ENCODE measurements at places on chromosomes 1 and 21.

GRCh38 chr1:21579791-21580190 lies 70.6 kb downstream of the ALPL start:
- DNase-seq = no peak

GRCh38 chr1:115188680-115189395 lies 99.5 kb upstream of the TSPAN2 start:
- DNase-seq = no peak

DNA sequence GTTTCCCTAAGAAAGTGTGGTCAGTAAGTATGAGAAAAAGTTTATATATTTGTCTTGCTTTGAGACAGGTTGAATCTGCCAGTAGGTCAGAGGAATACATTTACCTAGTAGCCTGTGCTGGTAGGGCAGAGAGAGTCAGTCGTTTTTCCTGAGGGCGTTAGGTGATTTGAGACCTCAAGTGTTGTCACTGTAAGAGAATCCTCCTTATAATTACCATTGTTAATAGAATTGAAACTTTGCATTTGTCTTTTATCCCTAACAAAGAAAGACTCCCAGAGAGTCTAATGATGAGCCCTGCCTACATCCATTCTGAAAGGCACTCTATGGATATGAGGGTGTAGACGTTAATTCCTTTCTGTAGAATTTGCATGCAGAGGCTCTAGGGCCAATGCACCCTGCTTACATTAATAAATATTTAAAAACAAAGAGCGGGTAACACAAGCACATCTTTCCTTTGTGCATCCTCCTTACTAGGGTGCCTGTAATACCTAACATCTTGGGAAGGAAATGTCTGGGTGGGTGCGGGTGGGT lies 16.4 kb downstream of the PBX1 start:
- DNase-seq = no peak

GRCh38 chr1:94741996-94742395 lies 78.2 kb upstream of the SLC44A3 start:
- no peak for DNase-seq

GRCh38 chr1:246564839-246565750 lies 966 bp downstream of the TFB2M start:
- no peak for DNase-seq

GRCh38 chr21:43192501-43193081 lies 23.8 kb downstream of the CRYAA start:
- DNase-seq = no peak

GRCh38 chr1:46757247-46757955 lies 38.5 kb upstream of the EFCAB14 start:
- no peak for DNase-seq

GRCh38 chr1:230661976-230662375 lies 19.7 kb downstream of the COG2 start:
- no peak for DNase-seq

- no peak for DNase-seq
Measured at GRCh38 chr1:244502630-244503029, 41.6 kb downstream of the CATSPERE start.

DNA sequence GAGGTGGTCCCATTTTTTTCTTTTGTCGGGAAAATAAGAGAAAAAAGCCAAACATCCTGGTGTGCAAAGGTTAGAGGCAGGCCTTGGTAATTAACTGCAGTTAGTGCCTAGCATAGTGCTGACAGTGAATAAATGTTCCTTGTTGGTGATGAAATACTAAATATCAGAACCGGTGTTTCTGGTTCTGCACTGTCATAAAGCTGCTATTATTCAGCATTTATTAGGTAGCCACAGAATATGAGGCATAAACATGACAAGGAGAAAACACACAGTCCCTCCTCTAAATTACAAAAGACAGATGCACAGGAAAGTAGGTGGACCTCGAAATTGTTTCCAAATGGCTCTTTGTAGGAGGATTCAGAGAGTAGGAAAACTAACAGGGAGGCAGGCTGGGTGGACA lies 122.0 kb upstream of the ADGRL2 start:
- DNase-seq = no peak

GRCh38 chr1:235553112-235553551 lies 48.9 kb upstream of the B3GALNT2 start:
- no peak for DNase-seq

- no peak for DNase-seq
Measured at GRCh38 chr1:69246109-69246508, 321.6 kb upstream of the LRRC7 start.

GRCh38 chr1:230128569-230129285 lies 61.7 kb downstream of the GALNT2 start:
- no peak for DNase-seq

- DNase-seq = no peak
Measured at GRCh38 chr1:162004441-162004950, 19.2 kb downstream of the OLFML2B start.

GRCh38 chr1:58528518-58528917 lies 18.0 kb downstream of the OMA1 start:
- DNase-seq = no peak

GRCh38 chr1:51175278-51175677 lies 60.8 kb upstream of the RNF11 start:
- no peak for DNase-seq

GRCh38 chr1:214327514-214327913 lies 46.6 kb downstream of the SMYD2 start:
- DNase-seq = no peak

DNA sequence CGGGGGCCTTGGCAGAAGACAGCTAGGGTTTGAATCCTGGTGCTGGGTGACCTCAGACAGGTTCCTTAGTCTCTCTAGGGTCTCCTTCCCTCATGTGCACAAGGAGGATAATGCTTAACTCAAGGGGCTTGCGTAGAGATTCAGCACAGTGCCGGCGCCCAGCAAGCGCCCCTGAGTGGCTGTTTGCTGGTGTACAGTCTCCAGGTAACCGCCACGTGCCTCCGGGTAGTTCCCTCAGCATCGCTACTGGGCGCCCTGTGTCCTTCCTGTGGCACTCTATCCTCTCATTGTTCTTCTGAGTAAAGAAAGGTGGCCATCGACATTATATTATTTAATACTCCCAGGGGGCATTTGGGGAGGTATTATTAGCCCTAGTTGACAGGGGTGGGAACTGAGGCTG lies 80.9 kb downstream of the NENF start:
- no peak for DNase-seq

DNA sequence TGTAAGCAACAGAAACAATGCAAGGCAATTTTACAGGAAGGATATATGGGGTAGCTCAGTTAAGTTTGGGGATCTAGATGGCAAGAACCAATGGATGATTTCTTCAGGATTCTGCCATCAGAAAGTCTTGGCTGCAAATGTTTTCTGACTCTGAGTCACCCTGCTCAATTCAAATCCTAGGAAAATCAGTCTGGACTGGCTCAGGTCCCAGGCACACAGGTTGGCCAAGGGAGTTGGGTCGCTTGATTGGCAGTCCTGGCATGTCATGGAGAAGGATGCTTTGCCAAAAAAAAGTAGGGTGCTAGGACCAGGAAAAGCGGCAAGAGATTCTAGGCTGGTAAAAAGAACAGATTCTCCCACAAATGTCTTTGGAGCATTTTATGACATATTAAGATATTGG lies 28.9 kb upstream of the S1PR1 start:
- no peak for DNase-seq

- peak; percentile 73 for DNase-seq
Measured at GRCh38 chr1:206469933-206470691, at the start of gene IKBKE. Gene IKBKE (plus strand): TSS chr1:206470476. CDS start chr1:206473228, 2,752 bp downstream.

GRCh38 chr1:40646315-40646714 lies 19.2 kb downstream of the RIMS3 start:
- DNase-seq = no peak

DNA sequence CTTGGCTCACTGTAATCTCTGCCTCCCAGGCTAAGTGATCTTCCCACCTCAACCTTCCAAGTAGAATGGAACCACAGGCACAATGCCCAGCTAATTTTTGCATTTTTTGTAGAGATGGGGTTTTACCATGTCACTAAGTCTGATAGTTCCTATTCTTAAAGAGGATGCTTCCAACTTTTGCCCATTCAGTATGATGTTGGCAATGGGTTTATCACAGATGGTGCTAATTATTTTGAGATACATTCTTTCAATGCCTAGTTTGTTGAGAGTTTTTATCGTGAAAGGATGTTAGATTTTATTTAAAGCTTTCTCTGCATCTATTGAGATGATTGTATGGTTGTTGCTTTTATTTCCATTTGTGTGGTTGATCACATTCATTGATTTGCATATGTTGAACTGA lies 103.9 kb downstream of the SLC44A5 start:
- no peak for DNase-seq

DNA sequence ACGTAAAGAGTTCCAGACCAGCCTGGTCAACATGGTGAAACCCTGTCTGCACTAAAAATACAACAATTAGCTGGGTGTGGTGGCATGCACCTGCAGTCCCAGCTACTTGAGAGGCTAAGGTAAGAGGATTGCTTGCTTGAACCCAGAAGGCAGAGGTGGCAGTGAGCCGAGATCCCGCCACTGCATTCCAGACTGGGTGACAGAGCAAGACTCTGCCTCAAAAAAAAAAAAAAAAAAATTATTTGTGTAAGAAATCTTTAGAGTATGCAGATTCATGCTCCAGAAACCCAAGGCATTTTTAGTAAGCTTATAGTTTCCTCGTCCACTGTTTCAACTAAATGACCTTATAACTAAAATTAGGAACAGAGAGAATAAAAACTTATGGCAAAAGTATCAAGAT lies 51.3 kb downstream of the ABL2 start:
- DNase-seq = no peak

DNA sequence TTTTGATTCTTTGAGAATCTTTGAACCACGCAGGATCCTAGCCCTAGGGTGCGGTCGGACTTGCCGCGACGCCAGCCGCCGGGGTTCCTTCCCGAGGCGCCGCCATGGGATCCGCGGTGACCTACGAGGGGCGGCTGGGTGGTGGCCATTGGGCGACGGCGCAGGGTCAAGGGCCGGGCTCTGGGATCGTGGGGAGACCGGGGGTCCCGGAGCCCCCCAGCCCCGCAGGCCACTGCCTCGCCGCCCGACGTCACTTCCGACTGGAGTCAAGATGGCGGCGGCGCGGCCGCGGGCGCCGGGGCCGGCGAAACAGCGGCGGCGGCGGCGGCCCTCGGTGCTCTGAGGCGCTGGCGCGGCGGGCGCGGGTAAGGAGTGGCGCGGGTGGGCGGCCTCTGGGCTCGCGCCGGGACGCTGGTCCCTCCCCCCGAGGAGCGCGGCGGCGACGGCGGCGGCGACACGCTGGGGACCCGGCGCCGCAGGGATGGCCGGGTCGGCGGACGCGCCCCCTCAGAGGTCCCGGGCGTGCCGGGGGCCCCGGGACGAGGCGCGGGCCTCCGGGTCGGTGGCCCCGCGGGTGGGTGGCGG lies at the start of gene PRDM2:
Gene PRDM2 (plus strand): TSS at position 253 of the 585 bp plus-strand sequence. CDS start 15,418 bp downstream, outside the sequence.
- peak; percentile 64 for DNase-seq

- DNase-seq = no peak
Measured at GRCh38 chr1:235588916-235589515, 60.6 kb downstream of the GNG4 start.

GRCh38 chr21:36773117-36773516 lies 74.2 kb downstream of the SIM2 start:
- DNase-seq = no peak

DNA sequence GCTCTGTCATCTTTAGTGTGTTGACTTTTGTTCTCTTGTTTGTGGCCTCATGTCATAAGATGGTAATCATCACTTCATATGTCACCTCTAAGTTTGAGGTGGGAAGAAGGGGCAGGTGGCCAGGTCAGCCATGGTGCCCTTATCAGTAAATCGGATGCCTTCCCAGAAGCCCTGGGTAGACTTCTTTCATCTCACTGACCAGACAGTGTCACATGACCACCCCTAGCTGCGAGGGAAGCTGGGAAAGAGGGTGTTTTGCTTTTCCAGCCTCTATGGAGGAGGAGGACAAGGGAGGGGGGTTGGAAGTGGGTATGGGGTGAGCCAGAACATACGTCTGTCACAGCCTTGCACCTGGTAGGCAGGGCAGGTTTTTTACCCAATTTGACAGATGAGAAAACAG lies 28.6 kb downstream of the TNFRSF1B start:
- DNase-seq = no peak
